Right atrium auricular region (tissue), 2 donors: ENCODE measurements at places on chromosomes 7 and 10. TPM values are rescaled to one million over a fixed set of nuclear protein-coding genes. Genes with fewer than 3 reads are reported as not detected.

DNA sequence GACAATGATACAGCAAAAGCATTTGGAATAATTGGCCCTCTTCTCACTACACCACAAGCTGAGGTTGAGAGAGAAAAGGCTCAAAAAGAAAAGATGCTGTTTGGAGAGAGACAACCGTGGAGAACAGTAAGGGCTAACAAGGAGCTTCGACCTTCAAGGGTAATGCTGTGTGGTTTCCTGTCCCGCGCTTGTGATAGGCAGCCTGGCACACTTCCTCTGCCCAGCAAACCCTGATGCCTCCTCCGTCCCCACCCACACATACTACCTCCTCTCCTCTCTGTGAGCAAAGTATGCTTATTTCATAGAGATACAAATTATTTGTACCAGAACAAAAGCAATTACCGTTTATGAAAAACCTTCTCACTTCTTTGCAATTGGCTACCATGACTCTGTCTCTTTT lies 755.4 kb downstream of the KCNMA1 start:
- no peak for DNase-seq

- DNase-seq: no peak
These were observed 33.7 kb downstream of the NRBF2 start for GRCh38 chr10:63166742-63167258.

DNA sequence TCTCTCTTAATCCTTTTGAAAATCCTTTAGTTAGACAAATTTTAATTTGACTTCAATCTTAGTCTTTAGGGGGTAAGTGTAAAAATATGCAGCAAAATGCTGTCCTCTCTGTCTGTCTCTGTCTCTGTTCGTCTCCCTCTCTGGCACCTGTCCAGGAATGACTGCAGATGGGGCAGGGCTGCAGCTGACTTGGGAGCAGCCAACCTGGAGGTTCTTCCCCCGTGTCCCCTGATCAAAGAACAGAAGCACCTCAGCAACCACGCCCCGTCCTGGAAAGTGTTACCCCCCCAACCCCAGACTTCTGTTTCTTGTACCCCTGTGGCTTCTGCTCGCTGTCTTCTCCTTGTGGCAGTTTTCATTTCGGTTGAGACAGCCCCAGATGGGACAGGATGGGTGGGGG lies 141.6 kb upstream of the NPS start:
- DNase-seq: no peak

DNA sequence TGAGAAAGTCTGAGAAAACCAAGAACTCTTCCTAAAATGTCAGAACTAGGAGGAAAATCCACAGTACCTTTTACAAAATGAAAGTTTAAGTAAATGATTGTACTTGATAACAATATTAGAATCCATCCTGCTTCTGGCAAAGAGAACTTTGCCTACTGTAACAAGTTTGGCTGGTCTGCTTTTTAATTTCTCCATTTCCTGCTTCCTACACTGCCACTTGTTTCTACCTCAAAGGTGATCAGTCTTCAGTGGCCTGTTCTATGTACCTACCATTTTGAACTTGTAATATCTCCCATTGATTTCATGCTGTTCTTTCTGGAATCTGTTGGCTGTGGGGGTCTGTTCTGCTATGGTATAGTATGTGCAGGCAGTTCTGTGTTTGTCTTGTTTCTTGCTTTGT lies 32.9 kb upstream of the CAPZA2 start:
- DNase-seq: no peak

ARHGEF5 gene
- 5.0 TPM for total RNA-seq

DNA sequence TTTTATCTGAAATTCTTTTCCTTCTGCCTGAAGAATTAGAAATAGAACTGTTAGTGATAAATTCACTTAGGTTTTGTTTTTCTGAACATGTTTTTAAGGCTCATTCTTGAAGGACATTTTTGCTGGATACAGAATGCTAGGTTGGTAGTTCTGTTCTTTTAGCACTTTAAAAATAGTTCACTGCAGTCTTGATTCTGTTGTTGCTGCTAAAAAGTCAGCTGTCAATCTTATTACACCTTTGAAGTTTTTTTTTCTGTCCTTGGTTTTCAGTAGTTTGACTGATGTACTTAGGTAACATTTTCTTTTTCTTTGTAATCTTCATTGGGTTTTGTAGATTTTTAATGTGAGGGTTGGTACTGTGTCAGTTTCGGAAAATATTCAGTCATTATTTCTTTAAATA lies 48.7 kb downstream of the C1GALT1 start:
- no peak for DNase-seq
